ENCODE measurements at places on chromosomes 4 and X. TPM values are rescaled to one million over a fixed set of nuclear protein-coding genes. Genes with fewer than 3 reads are reported as not detected.

The FAM47B gene
- not detected for polyA plus RNA-seq

The CLOCK gene
- 21.2 TPM for polyA plus RNA-seq

The VCX3A gene
- not detected for polyA plus RNA-seq

The SPANXN3 gene
- not detected for polyA plus RNA-seq

The NFKB1 gene
- 25.5 TPM for polyA plus RNA-seq

The SH2D1A gene
- 0.03 TPM for polyA plus RNA-seq

The UVSSA gene
- polyA plus RNA-seq = 6.2 TPM

The MED14 gene
- 17.7 TPM for polyA plus RNA-seq

The CCNI gene
- 206 TPM for polyA plus RNA-seq

Data from mammary epithelial cell (primary cell).